ENCODE measurements at places on chromosomes 6 and 20. TPM values are rescaled to one million over a fixed set of nuclear protein-coding genes. Genes with fewer than 3 reads are reported as not detected.

- DNase-seq = no peak
- no peak overlapping the region for H3K4me3 ChIP-seq
- H3K27ac ChIP-seq = no peak overlapping the region
- H3K27me3 ChIP-seq = no peaks in the 10 kb centered on the region
Measured at GRCh38 chr6:81744131-81744530, 8.3 kb downstream of the TENT5A start.

GRCh38 chr6:68238097-68238601 lies 396.9 kb upstream of the ADGRB3 start:
- H3K27ac ChIP-seq = no peak overlapping the region
- DNase-seq = no peak
- no peaks in the 10 kb centered on the region for H3K36me3 ChIP-seq
- no peaks in the 10 kb centered on the region for H3K27me3 ChIP-seq
- peaks cover 4% of the 10 kb centered on the region for H3K4me1 ChIP-seq

GRCh38 chr20:59336540-59336939 lies 36.1 kb downstream of the EDN3 start:
- H3K36me3 ChIP-seq = no peaks in the 10 kb centered on the region
- H3K27me3 ChIP-seq = peaks cover 62% of the 10 kb centered on the region
- H3K4me3 ChIP-seq = no peak overlapping the region
- no peak overlapping the region for H3K27ac ChIP-seq

- DNase-seq = no peak
- H3K27ac ChIP-seq = no peak overlapping the region
- H3K4me3 ChIP-seq = no peak overlapping the region
- H3K27me3 ChIP-seq = no peaks in the 10 kb centered on the region
- no peaks in the 10 kb centered on the region for H3K4me1 ChIP-seq
- no peaks in the 10 kb centered on the region for H3K36me3 ChIP-seq
Measured at GRCh38 chr6:136684466-136684865, 107.8 kb downstream of the MAP3K5 start.

GRCh38 chr20:42686057-42686456 lies 503.6 kb downstream of the PTPRT start:
- no peaks in the 10 kb centered on the region for H3K4me1 ChIP-seq
- DNase-seq = no peak
- no peaks in the 10 kb centered on the region for H3K27me3 ChIP-seq

DNA sequence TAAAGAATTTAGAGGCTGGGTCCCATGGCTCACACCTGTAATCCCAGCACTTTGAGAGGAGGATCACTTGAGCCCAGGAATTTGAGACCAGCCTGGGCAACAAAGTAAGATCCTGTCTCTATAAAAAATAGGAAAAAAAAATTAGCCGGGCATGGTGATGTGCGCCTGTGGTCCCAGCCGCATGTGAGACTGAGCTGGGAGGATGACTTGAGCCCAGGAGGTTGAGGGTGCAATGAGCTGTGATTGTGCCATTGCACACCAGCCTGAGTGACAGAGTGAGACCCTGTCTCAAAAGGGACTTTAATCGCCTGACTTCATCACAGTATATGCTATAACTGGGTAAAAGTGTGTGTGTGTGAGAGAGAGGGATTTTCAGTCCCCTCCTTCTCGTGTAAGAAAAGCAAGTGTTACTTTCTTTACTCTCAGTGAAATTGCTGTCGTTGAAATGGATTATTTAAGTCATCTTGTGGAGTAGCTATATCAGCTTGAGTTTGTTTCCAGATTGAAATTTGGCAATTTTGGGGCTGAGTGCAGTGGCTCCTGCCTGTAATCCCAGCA lies 7.5 kb downstream of the NCOA3 start:
- peaks cover 4% of the 10 kb centered on the region for H3K4me1 ChIP-seq
- no peak overlapping the region for H3K27ac ChIP-seq
- DNase-seq = peak; percentile 35
- no peak overlapping the region for H3K4me3 ChIP-seq
- no peaks in the 10 kb centered on the region for H3K27me3 ChIP-seq

DNA sequence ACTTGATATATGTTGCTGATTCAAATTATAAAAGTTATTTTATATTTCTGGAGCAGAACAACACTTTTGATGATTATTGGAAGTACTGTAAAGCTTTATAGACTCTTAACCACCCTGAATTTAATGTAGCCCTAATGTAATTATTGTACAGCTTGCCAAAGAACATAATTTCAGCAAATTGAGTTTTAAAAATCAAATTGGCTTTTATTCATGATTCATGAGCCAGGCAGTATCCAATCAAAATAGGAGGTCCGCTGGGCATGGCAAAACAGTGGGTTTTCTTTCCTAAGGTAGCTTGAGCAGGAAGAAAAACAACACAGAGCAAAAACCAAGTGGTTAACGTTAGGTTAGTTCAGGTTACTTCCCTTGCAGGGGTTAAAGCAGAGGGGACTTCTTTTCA lies 64.8 kb upstream of the MAP7 start:
- H3K4me1 ChIP-seq = peaks cover 2% of the 10 kb centered on the region
- H3K36me3 ChIP-seq = no peaks in the 10 kb centered on the region
- no peaks in the 10 kb centered on the region for H3K27me3 ChIP-seq
- no peak overlapping the region for H3K27ac ChIP-seq

DNA sequence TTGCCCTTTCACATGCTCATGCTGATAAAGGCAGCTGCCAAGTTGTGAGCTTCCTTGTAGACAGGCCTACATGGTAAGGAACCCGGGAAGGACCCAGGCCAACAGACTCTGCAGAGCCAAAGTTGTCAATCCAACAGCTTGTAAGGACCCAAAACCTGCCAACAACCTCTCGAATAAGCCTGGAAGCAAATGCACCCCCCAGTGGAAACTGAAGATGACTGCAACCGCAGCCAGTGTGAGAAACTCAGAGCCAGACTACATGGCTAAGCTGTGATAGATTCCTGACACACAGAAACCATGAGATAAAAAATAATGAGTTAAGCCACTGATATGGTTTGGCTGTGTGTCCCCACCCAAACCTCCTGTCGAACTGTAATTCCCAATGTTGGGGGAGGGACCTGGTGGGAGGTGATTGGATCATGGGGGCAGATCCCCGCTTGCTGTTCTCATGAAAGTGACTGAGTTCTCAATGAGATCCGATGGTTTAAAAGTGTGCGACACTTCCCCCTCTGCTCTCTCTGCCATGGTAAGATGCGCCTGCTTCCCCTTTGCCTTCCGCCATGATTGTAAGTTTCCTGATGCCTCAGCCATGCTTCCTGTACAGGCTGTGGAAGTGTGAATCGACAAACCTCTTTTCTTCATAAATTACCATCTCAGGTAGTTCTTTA lies 18.8 kb upstream of the CLPSL2 start:
- no peaks in the 10 kb centered on the region for H3K4me1 ChIP-seq
- H3K36me3 ChIP-seq = no peaks in the 10 kb centered on the region
- no peaks in the 10 kb centered on the region for H3K27me3 ChIP-seq
- DNase-seq = peak; percentile 86

- no peaks in the 10 kb centered on the region for H3K36me3 ChIP-seq
- no peaks in the 10 kb centered on the region for H3K4me1 ChIP-seq
- H3K27me3 ChIP-seq = no peaks in the 10 kb centered on the region
- no peak overlapping the region for H3K4me3 ChIP-seq
- DNase-seq = no peak
Measured at GRCh38 chr6:132792510-132792909, 5.9 kb downstream of the SLC18B1 start.

GRCh38 chr6:114862064-114862463 lies 519.2 kb upstream of the HS3ST5 start:
- no peaks in the 10 kb centered on the region for H3K27me3 ChIP-seq
- no peak overlapping the region for H3K27ac ChIP-seq
- no peak for DNase-seq
- no peak overlapping the region for H3K4me3 ChIP-seq
- H3K36me3 ChIP-seq = no peaks in the 10 kb centered on the region
- H3K4me1 ChIP-seq = no peaks in the 10 kb centered on the region

Gene PTK7
- total RNA-seq = 167 TPM

Gene RPS6KA2
- 17.6 TPM for total RNA-seq

Gene GPR6
- 0.24 TPM for total RNA-seq

Gene FAM184A
- total RNA-seq = 186 TPM
